ENCODE measurements at places on chromosomes 4 and X. TPM values are rescaled to one million over a fixed set of nuclear protein-coding genes. Genes with fewer than 3 reads are reported as not detected.

GRCh38 chr4:150769845-150770244, 187.9 kb downstream of the MAB21L2 start:
- ATAC-seq: peak; percentile 63

DNA sequence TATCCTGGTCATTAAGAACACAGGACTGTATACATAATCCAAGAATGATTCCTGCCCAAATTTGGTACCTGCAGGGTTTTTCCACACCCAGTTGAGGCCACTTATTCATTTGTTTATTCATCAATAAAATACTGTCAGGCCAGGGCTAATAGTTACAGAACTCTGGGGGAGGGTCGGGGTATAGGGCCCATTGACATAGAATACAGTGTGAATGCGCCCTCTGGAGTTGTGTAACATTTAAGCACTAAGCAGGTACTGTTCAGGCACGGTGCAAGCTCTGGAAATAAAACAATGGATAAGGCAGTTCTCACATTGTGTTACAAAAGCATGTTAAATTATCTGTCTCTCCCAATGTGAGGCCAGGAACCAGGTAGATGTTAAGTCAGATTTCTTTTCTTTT, 30.8 kb upstream of the LRBA start:
- ATAC-seq: peak; percentile 62

- no peak for ATAC-seq
These were observed 524.2 kb downstream of the FAT4 start for GRCh38 chr4:125838924-125839323.

DNA sequence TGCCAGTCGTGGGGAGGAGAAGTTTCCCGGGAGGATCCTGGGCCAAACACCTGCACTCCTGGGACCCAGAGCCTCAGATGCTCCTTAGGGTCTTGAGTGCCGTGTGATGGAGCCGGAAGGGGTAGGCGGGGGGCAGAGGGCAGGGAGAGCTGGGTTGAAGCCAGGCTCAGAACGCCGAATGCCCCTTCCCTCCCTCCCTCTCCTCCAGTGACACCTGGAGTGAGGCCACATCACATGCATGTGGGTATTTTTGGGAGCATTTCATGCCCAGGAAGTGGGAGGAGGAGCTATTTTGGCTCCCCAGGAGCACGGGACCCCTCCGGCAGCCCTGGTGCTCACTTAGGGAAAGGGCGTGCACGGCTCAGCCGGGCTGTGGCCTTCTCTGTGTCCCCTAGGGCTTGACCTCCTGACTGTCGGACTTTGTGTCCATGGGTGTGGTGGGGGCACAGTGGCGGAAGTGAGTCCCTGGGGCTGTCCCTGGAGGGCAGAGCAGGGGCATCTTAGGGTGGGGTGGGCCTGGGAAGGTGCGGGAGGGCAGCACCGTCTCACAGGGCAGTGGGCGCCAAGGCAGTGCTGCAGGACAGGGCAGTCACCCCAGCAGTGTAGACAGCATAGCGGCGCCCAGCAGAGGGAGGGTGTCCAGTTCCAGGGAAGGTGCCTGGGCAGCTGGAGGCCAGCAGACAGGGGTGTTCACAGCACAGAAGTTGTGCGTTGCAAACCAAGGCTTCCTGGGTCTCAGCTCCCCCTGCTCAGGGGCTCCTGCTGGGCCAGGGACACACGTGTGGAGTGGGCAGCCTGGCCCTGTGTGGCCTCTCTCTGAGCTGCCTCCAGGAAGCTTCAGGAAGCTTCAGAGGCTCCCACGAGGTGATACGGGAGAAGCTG, 4.9 kb upstream of the CPLX1 start:
- ATAC-seq: no peak

DNA sequence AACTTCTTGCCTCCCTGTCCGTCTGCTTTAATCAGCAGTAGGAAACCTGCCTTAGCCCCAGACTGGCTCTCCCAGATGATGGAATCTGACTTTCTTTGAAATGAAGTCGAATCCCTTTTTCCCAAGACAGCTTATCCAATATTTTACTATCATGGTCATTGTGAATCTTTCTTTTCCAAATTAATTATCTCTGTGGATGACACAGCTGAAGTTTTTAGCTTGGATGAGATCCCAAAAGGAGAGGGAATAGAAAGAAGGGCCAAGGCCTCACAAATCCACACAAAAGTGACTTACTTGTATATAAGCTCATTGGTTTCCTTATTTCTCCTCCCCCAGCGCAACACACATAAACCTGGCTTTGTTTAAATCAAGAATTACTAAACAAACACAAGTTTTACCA, 100.6 kb downstream of the RASL11B start:
- no peak for ATAC-seq

GRCh38 chr4:78864405-78865024, 74.7 kb downstream of the PAQR3 start:
- ATAC-seq: peak; percentile 37

GRCh38 chrX:2967998-2968909, 38.1 kb upstream of the ARSH start:
- peak; percentile 93 for ATAC-seq

- no peak for ATAC-seq
These were observed 317.1 kb upstream of the GALNT7 start for GRCh38 chr4:172851534-172851933.

- no peak for ATAC-seq
These were observed 173.6 kb upstream of the NUDT6 start for GRCh38 chr4:123096038-123096437.

GRCh38 chrX:42934020-42934726, 156.2 kb upstream of the PPP1R2C start:
- peak; percentile 76 for ATAC-seq

GRCh38 chr4:114349543-114350175, 248.9 kb upstream of the UGT8 start:
- no peak for ATAC-seq

DNA sequence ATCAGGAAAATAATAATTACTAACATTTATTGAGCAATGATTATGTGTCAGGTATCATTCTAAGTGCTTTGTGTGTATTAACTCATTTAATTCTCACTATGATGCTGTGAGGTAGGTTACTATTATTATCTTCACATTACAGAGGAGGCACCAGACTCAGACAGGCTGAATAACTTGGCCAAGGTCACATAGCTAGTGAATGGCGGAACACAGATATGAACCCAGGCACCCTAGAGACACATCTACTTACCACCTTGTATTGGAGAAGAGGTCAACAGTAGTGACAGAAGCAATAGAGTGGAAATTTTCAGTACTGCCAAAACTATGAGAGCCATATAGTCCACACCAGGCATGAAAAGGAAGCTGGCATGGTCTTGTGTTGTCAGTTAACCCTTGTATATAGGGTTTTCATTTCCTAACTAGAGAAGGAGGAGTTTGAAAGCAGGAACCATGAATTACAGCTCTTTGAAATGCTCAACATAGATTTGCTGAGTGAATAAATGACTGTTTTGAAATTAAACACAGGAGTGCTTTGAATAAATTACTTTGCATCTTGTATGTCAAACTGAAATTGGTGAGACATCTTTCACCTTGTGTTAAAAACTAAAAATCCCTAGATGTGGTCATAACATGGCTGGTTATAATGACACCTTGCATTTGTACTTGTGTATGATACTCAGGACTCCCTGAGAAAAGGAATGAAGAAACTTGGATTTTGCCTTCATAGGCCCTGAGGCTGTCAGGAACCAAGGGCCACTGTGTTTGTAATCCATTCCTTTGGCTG, 71.8 kb downstream of the RTL9 start:
- ATAC-seq: peak; percentile 29

DNA sequence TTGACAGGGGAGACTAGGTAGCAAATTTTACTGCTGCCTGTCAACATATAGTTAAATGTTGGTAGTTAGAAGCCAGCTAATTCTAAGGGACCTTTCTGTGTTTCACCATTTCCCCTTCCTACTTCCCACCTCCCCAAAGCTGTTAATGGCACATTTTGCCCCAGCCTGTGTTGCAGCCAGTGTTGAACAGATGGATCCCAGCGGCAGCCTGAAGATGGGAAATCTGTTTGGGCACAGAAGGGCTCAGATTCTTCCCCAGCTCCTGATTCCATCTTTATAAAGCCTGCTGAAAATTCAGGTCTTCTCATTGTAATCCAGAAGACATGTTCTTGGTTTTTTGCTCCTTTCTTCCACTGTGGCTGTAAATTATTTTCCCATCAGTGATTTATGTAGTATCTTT, 89.0 kb downstream of the SPRY1 start:
- ATAC-seq: no peak

GRCh38 chr4:119050527-119051090, 85.0 kb upstream of the MYOZ2 start:
- no peak for ATAC-seq

- ATAC-seq: no peak
These were observed 4.0 kb downstream of the WFS1 start for GRCh38 chr4:6273661-6273990.

GRCh38 chr4:67545199-67546003, at the start of gene CENPC:
Gene CENPC (minus strand): TSS chr4:67545503. CDS start chr4:67545355, 148 bp downstream.
- peak; percentile 96 for ATAC-seq

- ATAC-seq: no peak
These were observed 52.4 kb downstream of the GLRB start for GRCh38 chr4:157128395-157128794.

GRCh38 chrX:49166914-49167739, 4.6 kb downstream of the MAGIX start:
- ATAC-seq: peak; percentile 49

DNA sequence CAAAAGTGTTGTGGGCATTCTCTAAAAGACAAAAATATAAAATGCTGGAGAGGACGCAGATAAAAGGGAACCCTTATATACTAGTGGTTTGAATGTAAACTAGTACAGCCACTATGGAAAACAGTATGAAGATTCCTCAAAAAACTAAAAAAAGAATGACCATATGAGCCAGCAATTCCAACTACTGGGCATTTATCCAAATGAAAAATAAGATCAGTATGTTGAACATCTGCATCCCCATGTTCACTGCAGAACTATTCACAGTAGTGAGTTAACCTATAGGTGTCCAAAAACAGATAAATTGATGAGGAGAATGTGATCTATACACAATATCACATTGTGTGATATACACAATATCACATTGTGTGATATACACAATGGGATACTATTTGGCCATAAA, 1615.3 kb downstream of the PCDH18 start:
- ATAC-seq: no peak

Gene PABPC4L
- total RNA-seq: not detected

Gene DOK7
- total RNA-seq: not detected

Gene MAB21L2
- not detected for total RNA-seq

Gene GABRA4
- not detected for total RNA-seq

Gene CCDC120
- 6.9 TPM for total RNA-seq

Gene SMIM10L2A
- total RNA-seq: 0.06 TPM

Gene RNF150
- not detected for total RNA-seq

Gene PLRG1
- total RNA-seq: 85.5 TPM

Gene PNMA6A
- total RNA-seq: 0.28 TPM

Gene RGN
- total RNA-seq: not detected

Data from activated T-helper 17 cell treated with anti-CD3 and anti-CD28 coated beads, Interleukin-2, amount 50 U/mL, for 72 hours (primary cell).